Posterior cingulate gyrus (tissue), 11 donors: ENCODE measurements at places on chromosomes 1 and 21.

DNA sequence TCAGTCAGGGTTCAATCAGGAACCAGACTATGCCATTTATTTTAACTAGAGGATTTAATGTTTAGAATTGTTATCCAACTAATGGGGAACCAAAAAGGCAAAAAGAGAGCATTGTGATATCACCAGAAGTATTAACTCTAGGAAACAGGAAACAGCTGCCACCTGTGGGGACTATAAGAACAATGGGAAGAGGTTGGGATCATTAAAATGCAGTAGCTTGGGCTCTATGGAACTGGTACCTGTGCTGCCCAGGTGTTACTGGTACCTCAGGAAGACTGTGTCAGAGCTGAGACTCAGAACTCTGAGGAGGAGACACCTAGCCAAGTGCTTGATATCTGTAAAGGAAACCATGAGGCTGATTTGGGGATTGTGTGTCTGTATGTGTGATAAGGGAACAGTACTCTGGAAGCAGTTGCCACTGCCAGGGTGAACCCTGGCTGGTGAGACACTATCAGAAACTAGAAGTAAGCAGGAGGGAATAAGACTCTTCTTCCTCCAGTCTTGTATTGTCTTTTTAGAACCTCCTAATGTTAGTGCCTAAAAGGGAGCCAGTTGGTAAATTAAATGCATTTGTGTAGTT, 49.4 kb downstream of the MAN1A2 start:
- no peak for DNase-seq

DNA sequence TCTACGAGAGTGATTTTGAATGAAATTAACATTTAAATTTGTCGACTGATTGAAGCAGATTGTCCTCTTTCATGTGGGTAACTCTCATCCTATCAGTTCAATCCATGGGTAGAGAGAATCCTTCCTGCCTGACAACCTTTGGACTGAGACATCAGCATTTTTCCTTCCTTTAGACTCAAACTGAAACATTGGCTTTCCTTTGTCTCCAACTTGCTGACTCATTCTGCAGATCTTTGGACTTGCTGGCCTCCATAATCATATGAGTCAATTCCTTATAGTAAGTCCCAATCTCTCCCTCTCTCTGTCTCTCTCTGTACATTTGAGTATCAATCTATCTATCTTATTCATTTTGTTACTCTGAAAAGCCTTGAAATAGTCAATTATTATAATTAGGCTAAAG, 416.7 kb downstream of the LRRIQ3 start:
- DNase-seq = no peak

DNA sequence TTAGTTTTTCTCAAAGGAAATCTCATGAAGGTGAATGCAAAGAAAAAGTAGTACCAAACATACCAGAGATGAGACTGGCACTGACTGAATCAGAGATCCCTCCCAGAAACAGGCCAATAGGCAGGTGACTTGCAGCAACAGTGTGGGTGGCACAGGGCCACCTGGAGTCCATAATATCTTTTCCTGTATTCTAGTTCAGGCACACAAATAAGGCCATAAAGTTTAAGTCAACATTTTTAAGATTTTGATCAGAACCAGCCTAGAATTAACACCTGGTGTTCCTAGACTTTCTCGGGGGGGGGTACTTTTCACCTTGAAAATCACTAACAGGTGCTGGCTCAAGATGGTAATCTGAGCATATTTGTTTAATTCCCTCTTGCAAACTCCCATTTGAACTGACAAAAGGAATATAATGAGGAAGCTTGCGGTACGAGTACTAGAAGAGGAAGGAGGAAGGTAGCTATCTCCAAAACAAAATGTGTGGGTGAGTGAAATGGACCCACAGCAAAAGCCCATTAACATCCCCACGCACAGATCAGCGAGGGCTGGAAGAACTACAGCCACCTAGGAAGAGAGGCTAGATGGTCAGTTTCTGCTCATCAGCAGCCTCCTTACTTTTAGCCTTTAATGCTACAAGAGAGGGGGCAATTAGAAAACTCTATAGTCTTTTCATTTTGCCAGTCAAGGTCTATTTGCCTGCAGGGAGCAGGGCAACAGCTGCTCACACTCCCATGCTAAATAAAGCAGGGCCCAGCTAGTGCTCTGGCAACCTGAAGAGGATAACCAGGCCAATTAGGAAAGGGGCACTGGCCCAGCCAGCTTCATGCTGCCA, 18.9 kb downstream of the SDE2 start:
- no peak for DNase-seq

DNA sequence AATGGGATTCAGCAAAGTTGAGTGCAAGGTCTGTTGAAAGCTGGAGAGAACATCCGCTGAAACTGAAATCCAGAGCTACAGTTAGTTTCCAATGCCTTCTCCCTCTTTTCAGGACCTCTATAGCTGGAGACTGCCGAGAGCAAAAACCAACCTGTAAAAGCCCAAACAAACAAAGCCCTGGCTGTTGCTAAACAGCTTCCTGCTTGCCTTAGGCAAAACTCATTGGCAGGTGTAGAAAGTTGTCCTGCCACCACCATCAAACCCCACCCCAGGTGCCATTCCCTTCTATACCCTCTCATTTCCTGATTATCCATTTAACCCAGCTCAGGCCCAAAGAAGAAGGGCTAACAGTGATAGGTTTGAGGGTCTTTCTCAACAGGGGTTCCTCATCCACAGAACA, 24.7 kb downstream of the SCYL3 start:
- DNase-seq = no peak

GRCh38 chr1:160844447-160845232, 18.0 kb downstream of the CD244 start:
- no peak for DNase-seq

GRCh38 chr1:100354971-100355394, 2.7 kb downstream of the CDC14A start:
- DNase-seq = no peak

DNA sequence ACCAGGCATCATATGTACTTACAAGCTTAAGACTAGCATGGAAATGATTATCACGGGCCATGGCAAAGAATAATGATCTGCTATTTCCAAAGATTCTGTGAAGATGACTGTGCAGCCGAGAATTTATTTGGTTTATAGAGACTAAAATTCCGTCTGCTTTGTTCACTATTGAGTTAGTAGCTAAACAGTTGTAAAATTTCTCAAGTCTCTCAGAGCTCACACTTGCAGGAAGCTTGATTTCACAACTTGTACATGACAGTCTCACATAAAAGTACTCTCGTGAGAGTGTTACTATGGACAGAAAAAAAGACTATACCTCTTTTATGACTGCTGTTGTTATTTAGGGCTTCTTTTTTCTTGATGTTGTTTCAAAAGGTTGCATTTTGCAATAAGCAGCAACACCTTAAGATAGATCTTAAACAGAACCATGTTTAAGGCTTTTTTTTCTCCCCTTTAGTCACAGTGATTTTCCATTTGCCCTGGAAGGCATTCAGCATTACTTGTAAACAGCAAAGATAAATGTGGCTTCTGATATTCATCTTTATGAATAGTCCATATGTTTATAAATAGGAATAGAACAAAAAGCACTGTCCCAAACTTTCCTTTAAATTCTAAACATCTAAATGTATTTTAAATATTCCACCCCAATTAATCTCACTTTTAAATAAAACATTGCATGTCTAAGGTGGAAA, 24.8 kb downstream of the ST6GALNAC5 start:
- DNase-seq = no peak

DNA sequence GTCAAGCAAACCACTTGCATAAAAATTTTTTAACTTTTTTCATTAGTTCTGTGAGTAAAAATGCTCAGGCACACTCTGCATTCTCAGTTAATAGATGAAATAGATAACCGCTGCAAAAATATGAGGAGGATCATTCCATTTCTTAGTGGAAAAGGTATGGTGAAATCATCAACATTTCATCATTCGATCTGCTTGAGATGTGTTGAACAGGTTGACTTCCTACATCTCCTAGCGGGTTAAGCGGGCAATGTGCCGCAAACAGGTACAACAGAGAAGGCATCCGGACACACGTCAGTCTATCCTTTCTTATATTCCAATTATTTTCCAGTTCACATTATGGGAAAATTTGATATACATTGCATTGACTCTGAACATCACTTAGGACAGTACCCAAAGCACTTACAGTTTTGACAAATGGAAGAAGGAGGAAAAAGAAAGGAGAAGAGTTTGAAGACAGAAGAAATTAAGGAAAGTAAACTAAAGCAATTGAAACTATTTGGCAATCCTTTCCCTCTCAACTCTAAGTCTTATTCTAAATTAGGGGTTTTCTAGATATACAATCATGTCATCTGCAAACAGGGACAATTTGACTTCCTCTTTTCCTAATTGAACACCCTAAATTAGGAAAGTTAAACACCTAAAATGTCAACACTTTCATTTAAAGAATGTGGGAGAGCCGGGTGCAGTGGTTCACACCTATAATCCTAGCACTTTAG, 33.5 kb downstream of the NIBAN1 start:
- DNase-seq = no peak

DNA sequence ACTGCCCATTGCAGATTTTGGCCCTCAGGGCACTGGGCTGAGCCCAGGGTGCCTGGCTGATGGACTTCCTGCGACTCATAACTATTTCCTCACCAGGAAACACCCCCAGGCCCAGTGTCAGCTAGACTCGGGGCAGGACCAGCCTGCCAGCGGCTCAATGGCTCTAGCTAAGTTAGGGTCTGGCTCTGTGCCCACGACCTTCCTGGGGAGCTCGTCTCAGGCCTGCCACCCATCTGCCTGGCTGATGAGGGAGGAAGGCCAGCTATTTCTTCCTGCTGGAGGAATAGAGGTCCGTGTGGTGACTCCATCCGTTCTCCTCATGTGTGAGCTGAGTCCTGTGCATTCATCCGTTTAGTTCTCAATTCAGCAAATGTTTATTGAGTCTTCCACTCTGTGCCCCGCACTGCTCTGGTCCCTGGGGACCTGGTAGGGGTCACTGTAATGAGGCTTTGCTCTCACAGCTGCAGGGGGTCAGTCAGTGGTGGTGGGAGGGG, 44.5 kb downstream of the KIRREL1 start:
- no peak for DNase-seq

- no peak for DNase-seq
Observed at GRCh38 chr1:24481101-24481500, 21.5 kb upstream of the RCAN3 start.

DNA sequence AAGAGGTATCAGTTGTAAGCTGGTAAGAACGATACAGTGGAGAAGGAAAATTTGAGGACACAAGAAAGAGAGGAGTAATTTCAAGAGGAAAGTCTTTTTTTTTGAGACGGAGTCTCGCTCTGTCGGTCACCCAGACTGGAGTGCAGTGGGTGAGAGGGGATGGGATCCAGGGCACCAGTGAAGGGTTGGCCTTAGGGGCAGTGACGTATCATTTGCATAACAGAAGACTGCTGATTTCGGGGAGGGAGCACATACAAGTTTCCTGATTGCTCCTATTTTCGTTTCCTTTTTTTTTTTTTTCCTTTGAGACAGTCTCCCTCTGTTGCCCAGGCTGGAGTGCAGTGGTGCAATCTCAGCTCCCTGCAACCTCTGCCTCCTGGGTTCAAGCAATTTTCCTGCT, 4.2 kb downstream of the S100A13 start:
- DNase-seq = no peak

GRCh38 chr21:37064841-37065240, 8.0 kb downstream of the PIGP start:
- DNase-seq = no peak

DNA sequence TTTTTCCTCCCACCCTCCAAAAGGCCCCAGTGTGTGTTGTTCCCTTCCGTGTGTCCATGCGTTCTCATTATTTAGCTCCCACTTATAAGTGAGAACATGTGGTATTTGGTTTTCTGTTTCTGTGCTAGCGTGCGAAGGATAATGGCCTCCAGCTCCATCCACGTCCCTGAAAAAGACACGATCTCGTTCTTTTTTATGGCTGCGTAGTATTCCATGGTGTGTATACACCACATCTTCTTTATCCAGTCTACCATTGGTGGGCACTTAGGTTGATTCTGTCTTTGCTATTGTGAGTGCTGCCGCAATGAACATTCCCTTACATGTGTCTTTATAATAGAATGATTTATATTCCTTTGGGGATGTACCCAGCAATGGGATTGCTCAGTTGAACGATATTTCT, 177.8 kb downstream of the ETS2 start:
- DNase-seq = no peak

DNA sequence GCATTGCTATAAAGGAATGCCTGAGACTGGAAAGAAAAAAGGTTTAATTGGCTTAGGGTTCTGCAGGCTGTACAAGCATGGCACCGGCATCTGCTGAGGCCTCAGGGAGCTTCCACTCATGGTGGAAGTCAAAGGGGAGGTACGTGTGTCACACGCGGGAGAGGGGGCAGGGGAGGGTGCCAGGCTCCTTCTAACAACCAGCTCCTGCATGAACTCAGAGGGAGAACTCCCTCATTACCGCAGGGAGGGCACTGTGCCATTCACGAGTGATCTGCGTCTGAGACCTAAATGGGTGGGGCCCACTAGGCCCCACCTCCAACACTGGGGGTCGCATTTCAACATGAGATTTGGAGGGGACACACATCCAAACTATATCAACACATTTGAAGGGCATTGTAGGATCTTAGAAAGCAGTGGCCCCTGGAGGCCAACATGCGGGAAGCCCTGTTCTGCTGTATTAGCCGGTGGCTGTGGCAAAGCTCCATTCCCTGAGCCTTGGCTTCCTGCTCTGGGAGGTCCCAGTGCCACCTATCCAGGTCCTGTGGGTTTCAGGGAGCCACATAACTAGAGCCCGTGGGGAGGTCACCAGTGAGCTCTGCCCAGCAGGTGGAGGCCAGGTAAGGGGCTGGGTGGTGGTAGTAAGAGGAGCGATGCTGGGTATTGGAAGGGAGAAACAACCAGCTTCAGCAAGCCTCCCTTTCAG, 10.0 kb downstream of the WNT3A start:
- no peak for DNase-seq

- no peak for DNase-seq
Observed at GRCh38 chr1:86154571-86155050, 2.0 kb downstream of the COL24A1 start.

DNA sequence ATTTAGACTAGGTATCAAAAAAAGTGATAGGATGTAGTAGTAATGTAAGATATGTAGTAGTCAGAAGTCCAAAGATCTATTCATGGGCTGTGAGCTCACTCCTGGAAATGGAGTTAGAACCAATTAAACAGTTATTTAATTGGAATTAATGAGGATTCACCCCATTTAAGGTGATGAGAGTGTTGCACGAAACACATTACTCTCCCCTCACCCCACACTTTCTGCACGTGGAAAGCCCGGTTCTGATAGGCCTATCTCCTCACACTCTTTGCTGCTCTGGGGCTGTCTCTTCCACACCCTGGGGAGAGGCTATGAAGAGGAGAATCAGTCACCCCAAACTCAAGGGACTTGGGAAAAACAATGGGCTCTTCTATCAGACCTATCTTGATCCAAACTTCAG, 126.4 kb downstream of the HMGB4 start:
- DNase-seq = no peak

GRCh38 chr1:179935909-179936496, 18.6 kb upstream of the CEP350 start:
- DNase-seq = no peak

- no peak for DNase-seq
Observed at GRCh38 chr1:165169028-165169427, 187.5 kb downstream of the LMX1A start.

GRCh38 chr1:37035014-37035691, 838 bp upstream of the GRIK3 start:
- DNase-seq = no peak

- DNase-seq = no peak
Observed at GRCh38 chr1:164561007-164561406, 2.0 kb downstream of the PBX1 start.
